Activated CD4-positive, alpha-beta T cell treated with anti-CD3 and anti-CD28 coated beads, Interleukin-2, amount 10 ng/mL, durations not matched to agents 7 days and 5 days (primary cell): ENCODE measurements at places on chromosomes 13 and 19. TPM values are rescaled to one million over a fixed set of nuclear protein-coding genes. Genes with fewer than 3 reads are reported as not detected.

DNA sequence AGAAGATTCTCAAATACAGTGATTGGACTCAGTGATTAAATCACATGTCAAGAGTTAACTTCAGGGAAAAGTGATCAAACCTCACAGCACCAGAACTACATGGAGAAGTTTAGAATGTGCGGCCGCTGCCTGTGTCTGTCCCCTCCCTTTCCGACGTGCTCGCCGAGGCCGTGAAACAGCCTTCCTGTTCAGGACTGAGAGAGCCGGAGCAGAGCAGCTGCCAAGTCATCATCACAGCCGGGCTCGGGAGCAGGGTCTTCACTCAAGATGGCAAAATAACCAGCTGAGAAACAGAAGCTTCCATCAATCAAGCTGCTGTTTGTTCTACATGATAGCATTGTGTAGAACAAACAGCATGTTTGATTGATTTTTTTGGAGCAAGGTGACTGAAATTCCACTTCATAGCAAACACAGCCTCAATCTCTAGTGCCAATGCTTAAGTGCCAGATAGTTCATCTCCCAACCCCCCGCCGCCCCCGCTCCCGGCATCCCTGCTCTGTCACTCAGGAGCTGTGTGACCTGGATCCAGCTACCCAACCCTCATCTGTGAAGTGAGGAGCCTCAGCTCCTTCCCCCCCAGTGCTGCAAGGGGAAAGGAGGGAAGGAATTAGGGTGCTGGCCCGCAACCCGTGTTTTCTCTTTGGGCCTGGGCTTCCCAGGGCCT lies 70.6 kb downstream of the HSPH1 start:
- DNase-seq = no peak
- H3K36me3 ChIP-seq = no peaks in the 10 kb centered on the region
- H3K4me1 ChIP-seq = peaks cover 3% of the 10 kb centered on the region
- H3K4me3 ChIP-seq = no peak overlapping the region

DNA sequence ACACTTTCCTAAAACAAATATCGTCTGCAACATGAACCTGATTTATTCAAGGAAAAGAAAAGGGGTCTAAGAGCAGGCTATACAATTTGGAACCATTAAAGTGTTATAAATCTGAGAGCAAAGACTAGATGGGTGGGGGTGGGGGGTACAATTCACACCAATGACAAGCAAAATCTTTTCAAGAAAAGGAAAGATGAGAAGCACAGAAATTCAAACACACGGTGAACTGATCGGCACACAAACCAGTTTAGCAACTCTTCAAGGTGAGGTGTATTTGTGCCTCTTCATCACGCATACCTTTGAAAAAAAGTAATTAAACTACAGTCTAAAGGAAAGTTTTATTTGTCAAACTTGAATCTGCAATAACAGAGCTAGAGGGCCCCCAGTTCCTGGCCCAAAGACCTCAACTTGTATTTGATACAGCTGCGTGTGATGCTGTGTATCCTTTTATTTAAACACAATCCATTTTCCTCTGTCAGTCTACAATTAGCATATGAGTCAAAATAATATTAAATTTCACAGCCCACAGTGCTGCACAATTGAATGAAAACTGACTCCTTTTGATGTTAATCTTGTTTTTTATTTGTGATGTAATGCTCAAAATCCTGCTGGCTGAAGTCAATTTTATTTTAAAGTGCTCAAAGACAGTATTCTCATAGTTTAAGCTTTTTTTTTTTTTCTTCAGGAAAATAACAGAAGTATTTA lies 14.2 kb downstream of the EFNB2 start:
- no peak for DNase-seq
- no peak overlapping the region for H3K4me3 ChIP-seq
- H3K36me3 ChIP-seq = no peaks in the 10 kb centered on the region
- H3K27me3 ChIP-seq = peaks cover 25% of the 10 kb centered on the region
- no peak overlapping the region for H3K27ac ChIP-seq
- H3K4me1 ChIP-seq = no peaks in the 10 kb centered on the region

- no peaks in the 10 kb centered on the region for H3K4me1 ChIP-seq
- DNase-seq = no peak
- no peaks in the 10 kb centered on the region for H3K36me3 ChIP-seq
- H3K27ac ChIP-seq = no peak overlapping the region
Observed at GRCh38 chr13:85266771-85267170, 532.4 kb downstream of the SLITRK6 start.

- H3K36me3 ChIP-seq = peaks cover 47% of the 10 kb centered on the region
- H3K4me1 ChIP-seq = peaks cover 60% of the 10 kb centered on the region
- no peak overlapping the region for H3K4me3 ChIP-seq
- peak overlapping the region; percentile 11 for H3K27ac ChIP-seq
- H3K27me3 ChIP-seq = no peaks in the 10 kb centered on the region
Observed at GRCh38 chr19:6779206-6779605, 6.7 kb downstream of the VAV1 start.

GRCh38 chr19:37932985-37933936 lies 26.3 kb downstream of the SIPA1L3 start:
- H3K36me3 ChIP-seq = peaks cover 5% of the 10 kb centered on the region
- H3K27me3 ChIP-seq = no peaks in the 10 kb centered on the region
- no peak overlapping the region for H3K4me3 ChIP-seq
- H3K27ac ChIP-seq = no peak overlapping the region

GRCh38 chr19:50906217-50906616 lies 5.0 kb downstream of the KLK4 start:
- H3K4me3 ChIP-seq = no peak overlapping the region
- H3K4me1 ChIP-seq = no peaks in the 10 kb centered on the region
- H3K27ac ChIP-seq = no peak overlapping the region
- peak; percentile 56 for DNase-seq
- H3K36me3 ChIP-seq = no peaks in the 10 kb centered on the region
- peaks cover 39% of the 10 kb centered on the region for H3K27me3 ChIP-seq

GRCh38 chr19:13644645-13645044 lies 119.7 kb upstream of the MRI1 start:
- DNase-seq = no peak
- H3K27ac ChIP-seq = no peak overlapping the region
- H3K27me3 ChIP-seq = no peaks in the 10 kb centered on the region
- H3K36me3 ChIP-seq = no peaks in the 10 kb centered on the region
- H3K4me3 ChIP-seq = no peak overlapping the region

DNA sequence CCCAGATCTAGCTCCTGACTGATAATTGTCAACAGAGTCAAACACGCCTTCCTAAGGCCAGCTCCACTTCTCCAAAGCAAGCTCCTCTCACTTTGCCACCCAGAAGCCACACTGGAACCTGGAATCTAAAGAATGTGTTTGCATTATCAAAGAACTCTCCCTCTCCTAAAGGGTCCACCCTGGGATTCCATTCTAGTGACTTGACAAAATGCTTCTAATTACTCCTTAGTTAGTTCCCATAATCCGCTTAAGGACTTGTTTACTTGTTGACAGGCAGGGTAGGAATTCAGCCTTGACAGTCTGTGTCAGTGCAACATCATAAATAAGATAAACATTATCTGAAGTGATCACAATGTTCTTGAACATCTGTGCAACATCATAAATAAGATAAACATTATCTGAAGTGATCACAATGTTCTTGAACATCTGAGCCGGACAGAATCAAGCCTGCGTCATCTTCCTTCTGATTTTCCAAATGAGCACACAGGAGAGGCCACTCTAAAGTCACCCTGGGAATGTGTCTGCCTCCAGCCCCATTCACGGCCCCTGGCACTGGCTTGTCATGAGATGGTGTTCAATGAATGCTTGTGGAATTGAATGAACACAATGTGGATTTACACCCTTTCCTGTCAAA lies 512.1 kb downstream of the IRS2 start:
- no peaks in the 10 kb centered on the region for H3K36me3 ChIP-seq
- no peak for DNase-seq
- no peaks in the 10 kb centered on the region for H3K4me1 ChIP-seq
- H3K4me3 ChIP-seq = no peak overlapping the region
- H3K27ac ChIP-seq = no peak overlapping the region
- H3K27me3 ChIP-seq = no peaks in the 10 kb centered on the region

The COL4A1 gene
- total RNA-seq = 0.12 TPM

- peaks cover 26% of the 10 kb centered on the region for H3K4me1 ChIP-seq
- H3K4me3 ChIP-seq = peak overlapping the region; percentile 98
- H3K36me3 ChIP-seq = peaks cover 66% of the 10 kb centered on the region
- DNase-seq = peak; percentile 12
- peak overlapping the region; percentile 99 for H3K27ac ChIP-seq
Observed at GRCh38 chr19:21835429-21835809, 563 bp downstream of the ZNF43 start.

- peaks cover 3% of the 10 kb centered on the region for H3K36me3 ChIP-seq
- H3K27me3 ChIP-seq = peaks cover 8% of the 10 kb centered on the region
- H3K4me1 ChIP-seq = peaks cover 25% of the 10 kb centered on the region
- H3K27ac ChIP-seq = peak overlapping the region; percentile 58
Observed at GRCh38 chr19:16244091-16244490, 46.4 kb downstream of the AP1M1 start.

DNA sequence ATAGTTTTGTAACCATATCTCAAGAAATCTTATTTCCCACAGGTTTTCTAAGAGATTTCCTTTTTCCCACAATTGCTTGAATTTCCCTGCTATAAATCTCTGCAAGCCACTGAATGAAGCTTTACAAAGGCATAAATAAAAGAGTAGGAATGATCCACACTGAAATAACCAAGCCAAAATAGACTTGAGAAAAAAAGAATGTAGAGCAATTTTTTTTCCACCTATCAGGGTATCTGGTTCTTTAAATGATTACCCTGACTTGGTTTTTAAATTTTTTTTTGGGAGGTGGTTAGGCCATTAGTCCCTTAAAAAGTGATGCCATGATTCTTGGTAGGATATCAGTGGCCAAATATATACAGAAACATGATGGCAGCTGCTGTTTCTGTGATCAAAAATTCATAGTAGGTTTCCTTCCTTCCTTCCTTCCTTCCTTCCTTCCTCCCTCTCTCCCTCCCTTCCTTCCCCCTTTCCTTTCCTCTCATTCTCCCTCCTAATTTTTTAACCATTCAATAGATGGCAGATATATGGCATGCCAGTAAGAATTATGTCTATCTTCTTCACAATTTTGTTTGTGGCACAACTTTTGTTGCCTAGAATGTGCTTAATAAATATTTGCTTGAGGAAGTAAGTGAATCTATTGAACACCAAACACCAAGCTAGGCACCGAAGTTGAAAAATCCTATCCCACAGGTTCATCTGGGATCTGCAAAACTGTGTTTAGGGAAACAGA lies 233.7 kb downstream of the LHFPL6 start:
- DNase-seq = no peak
- H3K36me3 ChIP-seq = no peaks in the 10 kb centered on the region
- no peak overlapping the region for H3K27ac ChIP-seq
- no peak overlapping the region for H3K4me3 ChIP-seq

DNA sequence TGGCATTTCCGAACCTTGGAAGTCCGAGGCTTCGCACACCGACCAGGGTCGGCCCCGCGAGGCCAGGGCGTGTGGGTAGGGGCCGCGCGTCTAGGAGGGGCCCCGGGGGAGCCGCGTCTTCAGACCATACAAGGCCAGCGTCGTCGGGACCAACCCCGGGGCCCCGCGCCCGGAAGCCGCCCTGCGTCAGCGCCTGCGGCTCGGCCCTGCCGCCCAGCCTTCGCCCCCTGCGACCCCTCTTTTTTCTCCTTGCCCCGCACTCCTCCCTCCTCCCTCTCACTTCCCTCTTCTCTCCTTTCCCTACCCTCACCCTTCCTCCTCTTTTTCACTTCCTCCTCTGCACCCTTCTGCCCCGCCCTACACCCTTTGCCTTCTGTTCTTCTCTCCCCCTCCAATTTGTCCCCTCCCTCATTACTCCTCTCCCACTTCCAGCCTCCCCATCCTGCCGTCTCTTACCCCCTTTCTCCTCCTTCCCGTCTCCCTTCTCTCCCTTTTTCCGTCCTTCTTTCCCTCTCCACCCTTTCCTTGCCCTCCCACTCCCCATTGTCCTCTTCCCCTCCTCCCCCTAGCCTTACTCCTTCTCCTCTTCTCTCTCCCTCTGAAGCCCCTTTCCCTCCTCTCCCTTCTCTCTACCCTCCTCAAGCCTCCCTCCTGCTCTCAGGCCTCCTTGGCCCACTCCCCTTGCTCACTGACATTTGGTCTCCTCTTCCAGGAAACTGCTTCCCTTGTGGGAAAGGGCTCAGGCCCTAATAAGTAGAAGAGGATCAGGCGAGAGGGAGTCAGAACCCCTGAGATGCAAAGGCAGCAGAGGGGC lies 2.2 kb upstream of the PLEKHG2 start:
- peak overlapping the region; percentile 88 for H3K4me3 ChIP-seq
- peaks cover 48% of the 10 kb centered on the region for H3K36me3 ChIP-seq
- peaks cover 1% of the 10 kb centered on the region for H3K27me3 ChIP-seq
- H3K4me1 ChIP-seq = peaks cover 46% of the 10 kb centered on the region

DNA sequence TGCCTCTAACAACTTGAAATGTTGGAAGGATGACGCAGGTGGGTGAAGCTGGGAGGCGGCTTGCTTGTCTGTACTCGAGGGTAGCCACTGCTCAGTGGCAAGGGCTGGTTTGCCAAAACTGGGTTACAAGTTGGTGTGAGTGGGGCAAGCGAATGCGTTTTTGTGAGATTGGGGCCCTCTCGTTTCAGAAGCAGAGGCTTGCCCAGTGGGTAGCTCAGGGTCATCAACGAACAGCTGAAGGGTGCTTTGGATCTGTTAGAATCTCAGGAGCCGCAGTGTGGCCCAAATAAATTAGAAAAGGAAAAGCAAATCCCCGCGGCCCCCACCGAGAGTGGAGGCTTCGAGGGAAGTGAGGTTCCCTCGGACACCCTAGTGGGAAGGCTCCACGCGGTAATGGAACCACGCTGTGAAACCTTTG lies 7.3 kb downstream of the ATP4B start:
- peaks cover 18% of the 10 kb centered on the region for H3K4me1 ChIP-seq
- no peak overlapping the region for H3K4me3 ChIP-seq
- H3K27me3 ChIP-seq = no peaks in the 10 kb centered on the region
- no peaks in the 10 kb centered on the region for H3K36me3 ChIP-seq

- peaks cover 20% of the 10 kb centered on the region for H3K27me3 ChIP-seq
- H3K4me1 ChIP-seq = peaks cover 8% of the 10 kb centered on the region
- no peak overlapping the region for H3K4me3 ChIP-seq
- no peak overlapping the region for H3K27ac ChIP-seq
Observed at GRCh38 chr13:43374621-43375020, 351.2 kb downstream of the DNAJC15 start.

- H3K27me3 ChIP-seq = no peaks in the 10 kb centered on the region
- H3K36me3 ChIP-seq = no peaks in the 10 kb centered on the region
- H3K4me1 ChIP-seq = no peaks in the 10 kb centered on the region
- DNase-seq = no peak
Observed at GRCh38 chr13:81142306-81142999, 801.5 kb upstream of the SPRY2 start.

DNA sequence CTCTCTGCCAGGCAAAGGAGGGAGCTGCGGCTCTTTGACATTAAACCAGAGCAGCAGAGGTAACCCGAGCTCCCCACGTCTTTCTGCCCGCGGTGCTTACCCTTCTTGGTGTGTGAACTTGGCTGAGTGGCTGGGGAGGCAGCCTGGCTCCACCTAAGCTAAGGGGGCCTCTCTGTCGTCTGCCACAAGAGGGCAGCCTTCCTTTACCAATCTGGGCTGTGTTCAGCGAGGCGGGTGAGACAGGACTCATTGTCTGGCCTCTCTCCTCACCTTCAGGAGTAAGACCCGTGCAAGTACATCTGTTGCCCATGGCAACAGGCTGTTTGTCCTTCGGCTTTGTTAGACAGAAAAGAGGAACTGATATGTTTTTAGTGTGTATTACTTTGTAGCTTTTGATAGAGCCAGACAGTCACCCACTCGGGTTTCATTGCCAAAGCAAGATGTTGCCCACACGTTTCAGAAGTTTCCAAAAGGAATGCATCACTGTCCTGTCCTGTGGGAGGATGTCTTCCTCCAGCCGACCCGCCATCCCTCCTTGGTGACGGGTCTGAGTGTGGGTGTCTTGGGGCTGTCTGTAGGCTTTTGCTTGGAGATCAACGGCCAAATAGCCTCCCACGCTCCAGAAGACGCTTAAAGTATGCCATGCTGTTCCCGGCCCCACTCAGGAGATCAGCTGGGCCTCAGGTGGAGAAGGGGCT lies 4.6 kb downstream of the POP4 start:
- DNase-seq = peak; percentile 91
- peaks cover 25% of the 10 kb centered on the region for H3K4me1 ChIP-seq
- H3K27ac ChIP-seq = peak overlapping the region; percentile 61
- no peaks in the 10 kb centered on the region for H3K27me3 ChIP-seq
- H3K4me3 ChIP-seq = no peak overlapping the region
